EH (cell line): ENCODE measurements at places on chromosomes 16 and 17.

- DNase-seq = no peak
Observed at GRCh38 chr16:81570151-81570846, 125.7 kb downstream of the CMIP start.

DNA sequence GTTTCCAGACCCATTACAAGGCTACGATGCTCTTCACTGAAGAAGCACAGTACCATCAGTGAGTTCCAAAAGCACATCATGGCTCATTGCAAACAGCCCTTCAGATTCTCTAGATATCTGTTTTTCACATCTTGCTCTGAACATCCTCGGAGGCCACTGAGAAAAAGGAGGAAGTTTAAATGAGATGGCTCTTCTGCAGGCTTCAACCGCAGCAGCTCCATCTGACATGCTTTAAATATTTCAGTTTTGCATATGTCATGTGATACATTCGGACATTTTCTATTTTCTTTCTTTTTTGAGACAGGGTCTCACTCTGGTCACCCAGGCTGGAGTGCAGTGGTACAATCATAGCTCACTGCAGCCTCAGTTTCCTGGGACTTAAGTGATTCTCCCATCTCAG lies 396.8 kb downstream of the NPIPA8 start:
- no peak for DNase-seq

GRCh38 chr16:16092925-16093627 lies 130.2 kb downstream of the ABCC6 start:
- DNase-seq = peak; percentile 15

- peak; percentile 36 for DNase-seq
Observed at GRCh38 chr16:87790292-87791100, 24.7 kb upstream of the KLHDC4 start.

DNA sequence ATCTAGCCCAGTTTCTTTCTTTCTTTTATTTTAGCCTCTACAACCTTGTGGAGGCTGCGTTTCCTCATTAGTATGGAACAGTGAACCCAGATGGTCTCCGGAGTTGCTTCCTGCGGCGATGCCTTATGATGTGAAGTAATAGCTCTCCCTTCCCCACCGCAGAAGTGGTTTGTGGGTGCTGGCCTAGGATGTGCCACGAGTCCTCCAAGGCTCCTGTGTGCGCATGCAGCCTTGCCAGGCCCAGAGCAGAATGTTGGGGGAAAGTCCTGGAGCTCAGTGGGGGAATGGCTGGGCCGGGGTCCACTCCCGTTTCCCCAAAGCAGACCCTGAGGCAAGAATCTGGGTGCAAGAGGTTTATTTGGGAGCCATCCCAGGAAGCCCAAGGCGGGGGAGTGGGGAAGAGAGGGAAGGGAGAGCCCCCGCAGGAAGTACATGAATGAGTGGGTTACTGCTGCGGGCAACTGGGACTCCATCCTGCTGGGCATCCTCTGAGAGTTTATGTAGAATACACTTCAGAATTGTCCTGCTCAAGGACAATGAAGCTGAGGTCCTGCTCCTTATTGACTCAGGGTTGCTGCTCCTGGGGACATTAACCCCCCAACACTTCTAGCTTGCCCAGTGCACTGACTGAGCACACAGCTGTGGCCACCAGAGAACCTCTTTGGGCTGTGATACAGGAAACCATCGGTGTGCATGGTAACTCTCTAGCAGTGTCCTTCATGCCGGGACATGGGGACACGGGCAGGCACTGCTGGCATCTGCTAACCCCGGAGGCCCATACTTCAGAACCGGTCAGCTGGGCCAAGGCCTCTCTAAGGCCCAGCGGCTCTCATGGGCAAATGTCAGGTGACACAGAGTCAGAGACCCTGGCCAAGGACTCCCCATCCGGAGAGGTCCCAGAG lies 3.7 kb upstream of the HCRT start:
- DNase-seq = no peak

DNA sequence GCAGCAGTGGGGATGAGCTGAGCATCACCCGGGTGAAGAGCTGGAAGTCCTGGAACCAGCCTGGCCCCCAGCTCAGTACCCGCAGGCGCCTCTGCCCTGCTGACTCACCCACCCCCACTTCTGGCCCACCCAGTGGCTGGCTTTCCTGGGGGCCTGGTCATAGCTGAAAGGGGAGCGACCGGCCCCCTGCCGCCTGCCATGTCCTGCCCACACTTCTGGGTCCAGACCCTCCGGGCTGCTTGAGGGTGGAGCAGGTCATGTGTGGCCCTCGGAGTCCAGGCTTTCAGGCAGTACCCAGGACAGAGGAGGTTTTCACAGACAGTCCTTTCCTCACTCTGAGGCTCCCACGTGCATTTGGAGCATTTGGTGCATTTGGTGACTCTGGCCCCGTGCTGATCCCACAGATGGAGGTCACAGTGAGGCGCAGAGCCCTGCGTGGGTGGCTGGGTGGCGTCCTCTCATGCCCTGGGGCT lies 7.1 kb upstream of the PIEZO1 start:
- DNase-seq = peak; percentile 59

DNA sequence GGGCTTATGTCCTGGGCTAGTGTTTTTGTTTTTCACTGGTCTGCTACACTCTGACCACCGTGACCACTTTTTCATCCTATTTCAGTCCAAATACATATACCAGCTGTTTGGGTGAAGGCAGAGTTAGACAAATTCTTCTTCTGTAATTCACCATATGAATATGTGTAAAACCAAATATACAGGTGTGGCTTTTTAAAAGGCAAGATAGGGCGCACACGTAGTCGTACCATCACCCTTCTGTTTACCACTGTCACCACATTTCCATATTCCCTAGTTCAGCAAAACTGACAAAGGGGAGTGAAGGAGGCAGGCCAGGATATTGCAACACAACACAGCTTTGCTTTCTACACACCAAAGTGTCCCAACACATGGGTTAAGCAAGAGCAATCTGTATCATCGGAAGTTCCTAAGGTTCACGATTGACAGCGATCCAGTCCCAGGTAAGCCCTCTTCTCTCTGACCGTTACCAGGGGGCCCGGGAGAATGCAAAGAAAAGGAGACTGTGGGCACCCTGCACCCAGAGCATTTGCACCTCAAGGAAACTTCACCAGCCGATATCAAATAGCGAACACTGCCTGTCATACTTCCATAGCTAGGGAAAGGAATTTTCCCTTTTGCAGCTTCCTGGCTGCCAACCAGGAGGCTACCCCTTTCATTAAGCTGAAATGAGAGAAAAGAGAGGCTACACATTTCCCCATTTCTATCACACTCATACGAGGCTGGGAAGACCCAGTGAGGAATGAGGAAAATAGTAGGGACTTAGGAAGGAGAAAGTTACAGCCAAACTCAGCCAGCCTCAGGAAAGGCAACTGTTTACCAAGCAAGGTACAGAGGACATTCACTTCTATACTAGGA lies 23.1 kb downstream of the CREBBP start:
- DNase-seq = peak; percentile 40

GRCh38 chr17:44867841-44868240 lies 20.2 kb downstream of the HIGD1B start:
- peak; percentile 65 for DNase-seq

- DNase-seq = no peak
Observed at GRCh38 chr17:78448356-78448993, 70.0 kb downstream of the PGS1 start.

DNA sequence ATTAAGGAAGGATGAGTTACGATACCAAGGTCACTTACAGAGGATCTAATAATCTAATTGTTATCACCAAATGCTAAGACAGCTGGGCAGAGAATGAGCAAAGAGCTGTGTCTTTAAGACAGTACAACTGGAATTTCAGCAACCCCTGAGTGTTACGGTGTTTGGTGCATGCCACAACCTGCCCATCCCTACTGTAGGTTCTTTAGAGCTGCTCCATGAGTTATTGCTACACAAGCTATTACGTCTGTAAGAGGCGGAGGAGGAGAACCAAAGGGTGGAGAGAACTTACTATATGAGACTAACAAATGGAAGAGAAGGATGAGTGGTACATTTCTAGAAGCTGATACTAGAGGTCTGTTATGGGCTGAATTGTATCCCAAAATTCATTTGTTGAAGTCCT lies 14.2 kb upstream of the C17orf78 start:
- no peak for DNase-seq

DNA sequence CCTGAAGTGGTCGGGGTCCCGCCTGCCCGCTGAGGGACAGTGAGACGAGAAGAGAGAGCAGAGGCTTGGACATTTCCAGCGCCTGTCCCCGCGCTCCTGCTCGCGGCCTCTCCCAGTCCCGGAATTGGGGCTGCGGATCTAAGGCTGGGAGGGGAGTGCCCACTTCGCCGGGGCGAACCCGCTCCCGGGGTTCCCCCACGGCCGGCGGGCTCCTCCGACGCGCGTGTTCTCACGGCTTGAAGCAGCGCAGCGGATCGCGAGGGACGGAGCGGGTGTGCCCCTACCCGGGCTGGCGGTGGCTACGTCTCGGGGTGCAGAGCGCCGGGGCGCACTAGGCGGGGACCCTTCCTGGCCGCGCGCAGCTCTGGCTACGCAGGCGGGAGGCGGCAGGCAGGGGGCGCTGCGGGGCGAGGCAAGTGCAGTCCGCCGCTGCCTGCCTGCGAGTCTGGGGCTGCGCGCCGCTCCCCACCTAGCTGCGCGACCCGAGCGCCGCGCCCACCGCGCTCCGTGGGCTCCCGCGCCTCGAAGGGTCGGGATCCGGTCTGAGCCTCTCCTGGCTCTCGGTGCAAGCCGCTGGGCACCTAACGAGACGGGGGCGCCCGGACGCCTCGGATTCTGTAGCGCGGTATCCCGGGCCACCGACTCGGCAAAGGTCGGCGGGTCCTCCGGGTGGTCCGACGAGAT lies 1.2 kb downstream of the NGFR start:
- DNase-seq = peak; percentile 47

GRCh38 chr17:56373981-56374833 lies 219.3 kb upstream of the NOG start:
- DNase-seq = no peak

DNA sequence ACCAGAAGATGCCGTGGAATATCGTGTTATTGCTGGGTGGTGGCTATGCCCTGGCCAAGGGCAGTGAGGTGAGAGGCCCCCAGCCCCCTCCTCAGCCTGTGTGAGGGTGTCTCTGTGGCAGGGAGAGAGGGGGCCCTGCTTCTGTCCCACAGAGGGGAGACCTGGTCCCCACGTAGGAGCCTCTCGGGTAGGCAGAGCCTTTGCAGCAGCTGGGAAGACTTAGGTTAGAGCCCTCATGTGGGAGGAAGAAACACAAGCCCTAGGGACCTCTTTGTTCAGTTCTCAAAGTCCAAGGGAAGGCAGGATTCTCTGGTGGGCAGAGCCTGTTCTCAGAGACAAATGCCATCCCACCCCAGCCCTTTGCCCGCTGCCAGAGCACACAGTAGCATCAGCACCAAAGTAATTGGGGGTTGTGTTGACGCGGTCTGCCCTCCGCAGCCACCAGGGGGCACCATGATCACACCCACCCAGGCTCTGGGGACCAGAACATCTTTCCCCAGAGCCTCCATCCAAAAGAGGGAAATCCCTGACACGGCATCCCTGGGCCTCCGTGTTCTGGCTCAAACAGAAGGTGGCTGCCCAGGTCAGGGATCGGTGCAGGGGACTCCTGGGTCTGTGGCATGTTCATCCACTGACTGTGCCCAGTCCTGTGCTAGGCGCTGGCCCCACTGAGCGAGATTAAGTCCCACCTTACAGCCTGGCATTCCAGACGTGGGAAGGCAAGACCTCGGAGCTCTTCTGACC lies 11.5 kb upstream of the FOXN1 start:
- DNase-seq = peak; percentile 70

DNA sequence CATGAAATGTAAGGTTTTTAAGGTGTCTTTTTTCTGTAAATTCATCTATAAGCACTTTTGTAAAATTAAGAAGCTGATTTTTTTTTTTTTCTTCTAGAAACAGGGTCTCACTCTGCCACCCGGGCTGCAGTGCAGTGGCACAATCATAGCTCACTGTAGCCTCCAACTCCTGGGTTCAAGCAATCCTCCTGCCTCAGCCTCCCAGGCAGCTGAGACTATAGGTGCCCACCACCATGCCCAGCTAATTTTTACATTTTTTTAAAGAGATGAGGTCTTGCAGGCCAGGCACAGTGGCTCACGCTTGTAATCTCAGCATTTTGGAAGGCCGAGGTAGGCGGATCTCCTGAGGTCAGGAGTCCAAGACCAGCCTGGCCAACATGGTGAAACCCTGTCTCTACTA lies 4.5 kb upstream of the CYB5B start:
- DNase-seq = no peak

- peak; percentile 72 for DNase-seq
Observed at GRCh38 chr17:65163990-65164495, 26.9 kb downstream of the RGS9 start.

DNA sequence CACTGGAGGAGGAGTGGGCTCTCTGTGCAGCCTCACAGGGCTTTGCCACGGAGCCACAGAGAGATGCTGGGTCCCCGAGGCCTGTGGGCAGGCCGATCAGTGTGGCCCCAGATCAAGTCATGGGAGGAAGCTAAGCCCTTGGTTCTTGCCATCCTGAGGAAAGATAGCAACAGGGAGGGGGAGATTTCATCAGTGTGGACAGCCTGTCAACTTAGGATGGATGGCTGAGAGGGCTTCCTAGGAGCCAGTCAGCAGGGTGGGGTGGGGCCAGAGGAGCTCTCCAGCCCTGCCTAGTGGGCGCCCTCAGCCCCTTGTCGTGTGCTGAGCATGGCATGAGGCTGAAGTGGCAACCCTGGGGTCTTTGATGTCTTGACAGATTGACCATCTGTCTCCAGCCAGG lies 3.9 kb downstream of the NXPH3 start:
- no peak for DNase-seq

DNA sequence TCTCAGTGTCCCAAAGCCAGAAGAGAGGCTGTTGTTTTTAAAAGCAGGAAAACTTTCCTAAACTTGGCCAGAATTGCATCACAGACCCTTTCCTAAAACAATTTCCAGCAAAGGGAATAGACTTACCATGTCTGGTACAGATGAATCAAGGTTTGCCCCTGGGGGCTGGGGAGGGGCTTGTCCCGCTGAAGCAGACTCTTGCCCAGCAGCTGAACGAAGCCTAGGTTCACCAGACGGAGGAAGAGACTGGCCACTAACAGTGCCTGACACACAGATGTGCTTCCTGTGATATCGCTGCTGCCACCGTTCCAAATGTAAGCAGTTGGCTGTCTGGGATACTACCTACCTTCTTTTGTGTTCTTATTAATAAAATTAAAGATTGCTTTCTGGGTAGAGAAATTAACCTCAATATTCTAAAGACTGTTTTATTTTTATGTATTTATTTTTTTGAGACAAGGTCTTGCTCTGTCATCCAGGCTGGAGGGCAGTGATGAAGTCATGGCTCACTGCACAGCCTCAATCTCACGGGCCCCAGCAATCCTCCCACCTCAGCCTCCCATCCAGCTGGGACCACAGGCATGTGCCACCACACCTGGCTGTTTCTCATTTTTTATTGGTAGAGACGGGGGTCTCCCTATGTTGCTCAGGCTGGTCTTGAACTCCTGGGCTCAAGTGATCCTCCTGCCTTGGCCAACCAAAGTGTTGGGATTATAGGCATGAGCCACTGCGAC lies 13.5 kb downstream of the PRCD start:
- no peak for DNase-seq

- peak; percentile 74 for DNase-seq
Observed at GRCh38 chr16:67240506-67240905, 6.8 kb downstream of the FHOD1 start.

DNA sequence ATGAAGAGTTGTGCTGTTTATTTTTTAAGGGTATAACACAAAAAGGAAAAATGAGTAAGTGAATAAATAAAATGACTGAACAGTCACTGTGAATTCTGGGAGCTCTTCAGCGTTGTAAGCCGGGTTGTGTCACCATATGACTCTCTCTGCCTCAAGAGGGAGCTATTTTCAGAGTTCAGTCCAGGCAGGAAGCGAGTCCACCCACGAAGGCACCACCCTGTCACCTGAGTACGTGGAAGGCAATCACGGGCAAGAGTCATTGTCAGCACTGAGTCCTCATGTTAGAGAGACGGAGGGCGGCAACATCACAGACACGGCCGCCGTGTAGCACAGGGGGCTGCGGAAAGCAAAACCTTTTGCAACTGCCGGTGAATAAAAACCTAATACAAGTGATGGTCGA lies 227.6 kb downstream of the UTP18 start:
- DNase-seq = no peak
